ENCODE measurements at places on chromosomes 11 and 22. TPM values are rescaled to one million over a fixed set of nuclear protein-coding genes. Genes with fewer than 3 reads are reported as not detected.

PLAAT3 gene
- 2.3 TPM for total RNA-seq

ALDH3B2 gene
- not detected for total RNA-seq

MS4A3 gene
- not detected for total RNA-seq

GRAMD1B gene
- total RNA-seq = 155 TPM

GRCh38 chr22:42171417-42171816 lies 40.8 kb upstream of the CYP2D6 start:
- no peak for DNase-seq

- DNase-seq = no peak
These were observed 32.9 kb upstream of the CD5 start for GRCh38 chr11:61069427-61069826.

DNA sequence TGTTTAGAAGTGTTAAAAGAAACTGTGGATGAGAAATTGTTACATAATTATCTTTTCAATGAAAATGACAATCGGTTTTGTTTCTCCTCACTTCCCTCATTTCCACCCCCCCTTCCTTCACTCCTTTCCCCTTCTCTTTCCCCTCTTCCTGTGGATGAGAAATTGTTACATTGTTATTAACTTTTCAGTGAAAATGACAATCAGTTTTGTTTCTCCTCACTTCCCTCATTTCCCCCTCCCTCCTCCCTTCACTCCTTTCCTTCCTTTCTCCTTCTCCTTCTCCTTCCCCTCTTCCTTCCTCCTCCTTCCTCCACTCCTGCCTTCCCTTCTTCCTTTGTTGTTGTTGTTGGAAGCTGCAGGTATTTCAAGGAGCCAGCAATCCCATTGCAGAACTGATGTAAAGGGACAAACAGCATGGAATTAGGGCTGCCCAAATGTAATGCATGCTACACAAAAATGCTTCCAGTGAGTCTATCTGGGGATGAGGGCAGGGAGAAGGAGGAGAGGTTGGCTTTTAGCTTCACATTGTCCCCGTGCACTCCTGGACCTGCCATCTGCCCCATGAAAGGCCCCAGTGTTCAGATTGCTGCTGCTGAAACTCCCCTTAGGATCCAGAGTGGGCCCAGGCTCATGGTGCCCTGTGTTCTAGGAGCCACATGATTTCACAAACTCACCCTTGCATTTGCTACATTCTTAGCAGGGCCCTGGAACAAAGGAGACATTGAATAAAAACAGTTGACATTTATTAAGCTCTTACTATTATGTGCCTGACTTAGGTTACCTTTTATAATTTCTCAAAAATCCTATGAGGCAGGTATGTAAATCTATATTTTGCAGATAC lies 133.0 kb upstream of the TIMP3 start:
- DNase-seq = no peak

DNA sequence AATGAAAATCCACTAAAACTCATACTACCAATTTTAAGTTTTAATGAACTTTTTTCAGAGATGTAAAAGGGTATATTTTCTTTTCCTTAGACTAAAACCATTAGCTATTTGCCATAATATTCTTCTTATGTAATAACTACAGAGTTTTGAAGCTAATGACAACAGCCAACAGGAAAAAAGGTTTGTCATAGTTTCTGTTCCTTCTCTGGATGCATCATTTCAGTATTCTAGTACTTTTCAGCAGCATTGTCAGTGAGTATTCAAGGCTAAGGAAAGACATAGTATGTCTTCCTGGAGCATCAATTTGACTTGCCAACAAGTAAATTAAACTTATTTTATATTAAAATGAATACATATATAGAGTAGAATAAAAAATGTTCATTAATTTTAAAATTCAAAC lies 166.0 kb downstream of the METTL15 start:
- DNase-seq = no peak

GRCh38 chr11:134483291-134483690 lies 71.2 kb upstream of the B3GAT1 start:
- no peak for DNase-seq

All from activated T-helper 1 cell treated with anti-CD3 and anti-CD28 coated beads, Interleukin-12 subunit alpha, Interleukin-12 subunit beta, Interleukin-2, Interleukin-4 antibody, amounts not matched to agents 30 ng/mL and 10 ng/mL and 1 ng/mL, durations not matched to agents 14 hours and 24 hours and 36 hours (primary cell).